ENCODE measurements at places on chromosomes 4 and X. TPM values are rescaled to one million over a fixed set of nuclear protein-coding genes. Genes with fewer than 3 reads are reported as not detected.

The ATP1B4 gene
- total RNA-seq = not detected

GRCh38 chr4:116346750-116347149 is 738.6 kb downstream of the TRAM1L1 start:
- DNase-seq = no peak

DNA sequence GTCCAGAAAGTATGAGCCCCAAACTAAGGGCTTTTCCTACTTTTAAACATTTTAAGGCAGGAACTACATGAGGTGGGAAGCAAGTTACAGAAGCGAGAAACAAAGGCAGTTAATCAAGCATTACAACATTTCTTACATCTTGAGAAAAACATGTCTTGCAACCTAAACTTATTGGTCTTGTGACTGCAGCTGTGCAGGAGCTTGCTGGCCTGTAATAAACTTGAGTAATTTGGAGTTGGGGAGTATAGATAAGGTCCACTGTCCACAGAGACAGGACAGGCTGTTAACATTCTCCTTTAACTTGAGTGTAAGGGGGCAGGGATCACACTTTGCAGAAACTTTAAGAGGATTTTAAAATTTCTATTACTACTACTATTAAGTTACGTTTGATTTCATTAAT is 2.7 kb upstream of the UGT8 start:
- DNase-seq = no peak

GRCh38 chr4:73832651-73833237 is 3.7 kb upstream of the CXCL6 start:
- DNase-seq = no peak

DNA sequence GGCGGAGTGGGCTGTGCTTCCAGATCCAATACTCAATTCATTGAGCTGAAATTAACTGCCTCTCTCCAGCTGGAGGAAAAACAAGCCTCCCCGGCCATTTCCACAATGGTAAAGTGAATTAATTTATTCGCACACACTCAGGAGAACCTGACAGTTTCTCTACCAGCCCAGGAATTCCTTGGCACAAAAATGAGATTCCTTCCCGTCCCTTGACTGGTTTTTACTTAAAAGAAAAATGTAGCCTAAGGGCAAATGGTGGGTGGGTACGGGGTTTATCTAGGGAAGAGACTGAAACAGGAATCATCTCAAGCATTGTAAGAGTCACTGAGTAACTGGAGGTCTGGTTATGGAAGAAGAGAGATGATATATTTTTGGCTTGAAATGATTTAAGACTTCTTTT is 102.7 kb downstream of the VCX3A start:
- no peak for DNase-seq

GRCh38 chrX:74080165-74080564 is 223.8 kb upstream of the ZCCHC13 start:
- DNase-seq = no peak

Data from CD8-positive, alpha-beta T cell (primary cell).